ENCODE measurements at places on chromosomes 12 and 14.
A peak's percentile ranks its signal among the peaks of the same experiment; 100 is the strongest.

DNA sequence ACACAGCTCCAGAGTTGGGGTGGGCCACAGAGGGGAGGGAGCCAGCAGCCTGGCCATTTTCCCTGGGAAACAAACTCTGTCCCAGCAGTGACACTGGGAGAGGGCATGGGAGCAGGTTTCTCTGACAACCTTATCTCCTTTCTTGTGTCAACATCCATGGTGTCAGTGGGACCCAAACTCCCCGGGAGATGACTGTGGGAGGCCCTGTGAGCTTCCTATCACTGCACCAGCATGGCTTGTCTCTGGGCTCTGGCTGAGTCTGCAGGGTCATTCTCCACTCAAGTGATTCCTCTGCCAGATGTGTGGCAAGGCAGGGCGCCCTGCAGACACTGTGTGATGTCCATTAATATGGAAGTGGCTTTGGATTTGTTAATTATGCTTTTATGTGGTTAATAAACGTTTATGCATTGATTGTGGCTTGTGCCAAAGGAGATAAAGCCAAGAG lies 10.1 kb downstream of the LRTM2 start:
- H3K36me3 ChIP-seq = no peaks in the 10 kb centered on the region
- H3K27ac ChIP-seq = no peak overlapping the region
- no peak overlapping the region for H3K4me3 ChIP-seq
- H3K27me3 ChIP-seq = peaks cover 83% of the 10 kb centered on the region
- no peak for DNase-seq

DNA sequence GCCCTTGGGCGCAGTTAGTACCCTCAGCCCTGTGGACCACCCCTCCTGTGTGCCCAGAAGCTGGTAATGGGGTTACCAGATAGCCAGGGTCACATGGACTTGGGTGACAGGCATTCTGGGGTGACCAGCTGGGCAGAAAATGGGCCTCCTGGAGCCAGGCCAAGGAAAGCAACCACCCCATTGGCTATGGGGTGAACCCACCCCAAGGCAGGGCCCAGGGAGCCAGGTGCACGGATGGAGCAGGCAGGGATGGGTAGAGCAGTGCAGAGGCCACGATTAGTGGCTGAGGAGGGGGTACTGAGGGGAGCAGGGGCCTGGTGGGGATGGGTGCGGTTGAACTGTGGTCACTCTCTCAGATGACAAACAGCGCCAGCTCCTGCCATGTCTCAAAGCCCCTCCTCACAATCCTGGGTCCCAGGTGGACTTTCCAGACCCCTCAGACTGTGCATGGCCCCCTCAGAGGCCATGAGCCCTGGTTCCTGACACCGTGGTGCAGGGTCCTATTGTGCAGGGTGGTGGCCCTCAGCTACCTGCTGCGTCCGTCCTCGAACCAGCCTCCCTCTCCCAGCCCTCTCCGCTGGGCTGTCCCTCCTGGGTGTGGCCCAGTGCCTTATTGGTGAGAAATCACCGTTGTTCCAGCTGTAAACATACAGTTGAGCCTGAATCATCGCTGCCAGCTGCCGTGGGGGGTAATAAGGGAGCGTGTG lies 23.4 kb upstream of the BEGAIN start:
- no peaks in the 10 kb centered on the region for H3K4me1 ChIP-seq
- H3K4me3 ChIP-seq = no peak overlapping the region
- no peak overlapping the region for H3K27ac ChIP-seq
- peaks cover 24% of the 10 kb centered on the region for H3K27me3 ChIP-seq
- H3K36me3 ChIP-seq = no peaks in the 10 kb centered on the region

DNA sequence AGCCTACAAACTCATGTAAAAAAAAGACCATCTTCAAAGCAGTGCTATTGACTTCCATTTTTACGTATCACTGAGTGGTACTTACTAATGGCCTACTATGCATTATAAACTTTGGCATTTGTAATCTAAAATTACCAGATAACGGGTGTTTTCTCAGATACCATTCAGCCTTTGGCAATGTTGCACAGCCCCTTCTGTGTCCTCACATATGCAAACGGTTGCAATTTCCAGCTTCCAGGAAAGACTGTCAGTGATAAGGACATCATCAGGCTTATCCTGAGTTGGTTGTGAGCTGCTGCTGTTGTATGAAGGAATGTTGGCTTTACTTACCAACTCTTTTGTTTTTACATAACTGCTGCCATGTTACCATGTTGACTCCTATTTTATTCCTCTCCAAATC lies 1.6 kb upstream of the SLC6A13 start:
- no peaks in the 10 kb centered on the region for H3K36me3 ChIP-seq
- no peaks in the 10 kb centered on the region for H3K4me1 ChIP-seq
- H3K27me3 ChIP-seq = peaks cover 53% of the 10 kb centered on the region
- H3K27ac ChIP-seq = no peak overlapping the region

GRCh38 chr14:37650356-37651037 lies 55.1 kb downstream of the TTC6 start:
- H3K36me3 ChIP-seq = no peaks in the 10 kb centered on the region
- H3K27ac ChIP-seq = no peak overlapping the region
- no peak for DNase-seq
- H3K27me3 ChIP-seq = no peaks in the 10 kb centered on the region
- H3K4me3 ChIP-seq = no peak overlapping the region

DNA sequence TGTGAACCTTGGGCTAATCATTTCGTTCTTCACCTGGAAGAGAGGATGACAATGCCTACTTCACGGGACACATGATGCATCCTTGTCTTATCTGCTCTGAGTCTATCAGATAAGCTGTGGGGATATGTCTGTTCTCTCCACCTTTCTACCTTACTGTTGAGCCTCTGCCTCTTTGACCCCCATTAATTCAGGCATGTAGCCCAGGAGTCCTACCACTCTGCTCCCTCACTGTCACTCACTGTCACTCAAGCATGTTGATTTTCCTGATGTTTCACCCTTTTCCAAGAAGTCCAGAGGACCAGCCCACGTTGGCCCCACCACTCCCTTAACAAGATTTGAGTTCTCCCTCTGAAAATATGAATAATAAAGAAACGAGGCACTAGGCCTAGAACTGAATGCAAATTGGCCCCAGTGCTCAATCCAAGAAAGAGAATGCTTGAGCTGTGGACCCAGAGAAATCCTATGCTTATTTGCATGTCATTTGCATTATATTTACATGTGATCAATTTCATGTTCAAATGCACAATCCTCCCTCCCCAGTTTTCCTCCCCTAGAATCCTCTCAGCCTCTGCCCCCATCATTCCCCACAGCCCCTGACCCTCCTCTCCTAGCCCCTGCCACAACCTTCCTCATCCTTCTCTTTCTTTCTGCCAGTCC lies 6.4 kb upstream of the SMUG1 start:
- no peak overlapping the region for H3K27ac ChIP-seq
- no peaks in the 10 kb centered on the region for H3K36me3 ChIP-seq
- peaks cover 5% of the 10 kb centered on the region for H3K27me3 ChIP-seq
- no peak overlapping the region for H3K4me3 ChIP-seq

- no peak for DNase-seq
- no peaks in the 10 kb centered on the region for H3K36me3 ChIP-seq
- H3K4me3 ChIP-seq = no peak overlapping the region
- H3K27ac ChIP-seq = no peak overlapping the region
These were observed 1.2 kb upstream of the OAS2 start for GRCh38 chr12:112977139-112977538.

DNA sequence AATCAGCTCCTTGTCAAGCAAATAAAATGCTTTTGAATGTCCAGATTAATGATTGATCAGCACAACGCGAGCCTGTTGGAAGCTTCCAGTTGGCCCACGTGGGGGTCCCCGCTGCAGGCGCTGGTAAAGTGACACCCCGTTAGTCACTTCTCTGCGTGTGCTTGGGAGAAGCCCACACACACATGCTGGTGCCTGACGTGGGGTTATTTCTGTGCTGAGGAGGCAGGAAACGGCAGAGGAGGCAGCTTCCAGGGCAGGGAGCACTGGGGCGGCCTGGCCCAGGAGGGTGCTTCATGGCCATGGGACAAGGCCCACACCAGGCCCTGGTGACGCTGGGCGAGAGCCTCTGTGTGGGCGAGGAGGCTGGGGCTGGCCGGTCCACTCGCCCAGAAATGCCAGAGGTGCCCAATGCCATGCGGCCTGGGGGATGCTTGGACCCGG lies 101.5 kb downstream of the KIF26A start:
- no peak overlapping the region for H3K27ac ChIP-seq
- H3K4me3 ChIP-seq = no peak overlapping the region
- H3K36me3 ChIP-seq = no peaks in the 10 kb centered on the region
- no peaks in the 10 kb centered on the region for H3K4me1 ChIP-seq
- peak; percentile 21 for DNase-seq
- H3K27me3 ChIP-seq = peaks cover 22% of the 10 kb centered on the region

GRCh38 chr12:26196421-26196716 lies 996 bp downstream of the SSPN start:
- peak overlapping the region; percentile 87 for H3K27ac ChIP-seq
- peaks cover 35% of the 10 kb centered on the region for H3K4me1 ChIP-seq
- no peaks in the 10 kb centered on the region for H3K27me3 ChIP-seq
- DNase-seq = no peak
- H3K36me3 ChIP-seq = no peaks in the 10 kb centered on the region
- H3K4me3 ChIP-seq = peak overlapping the region; percentile 74

GRCh38 chr12:16019136-16019535 lies 108.0 kb downstream of the DERA start:
- H3K4me3 ChIP-seq = no peak overlapping the region
- DNase-seq = no peak
- no peak overlapping the region for H3K27ac ChIP-seq
